ENCODE measurements at places on chromosomes 5 and 9. TPM values are rescaled to one million over a fixed set of nuclear protein-coding genes. Genes with fewer than 3 reads are reported as not detected.

Gene PCDHGC4
- 0.40 TPM for total RNA-seq

Gene GADD45G
- total RNA-seq = 0.33 TPM

Gene CTXN3
- not detected for total RNA-seq

Gene GARIN3
- total RNA-seq = not detected

Gene PHF19
- total RNA-seq = 40.5 TPM

GRCh38 chr9:68844157-68844556 lies 139.1 kb downstream of the PIP5K1B start:
- no peak for DNase-seq
